ENCODE measurements at places on chromosomes 7 and 10.

GRCh38 chr10:44357023-44357540 is 27.8 kb downstream of the CXCL12 start:
- DNase-seq, result no peak

GRCh38 chr7:111215550-111215949 is 124.6 kb downstream of the LRRN3 start:
- DNase-seq, result no peak

DNA sequence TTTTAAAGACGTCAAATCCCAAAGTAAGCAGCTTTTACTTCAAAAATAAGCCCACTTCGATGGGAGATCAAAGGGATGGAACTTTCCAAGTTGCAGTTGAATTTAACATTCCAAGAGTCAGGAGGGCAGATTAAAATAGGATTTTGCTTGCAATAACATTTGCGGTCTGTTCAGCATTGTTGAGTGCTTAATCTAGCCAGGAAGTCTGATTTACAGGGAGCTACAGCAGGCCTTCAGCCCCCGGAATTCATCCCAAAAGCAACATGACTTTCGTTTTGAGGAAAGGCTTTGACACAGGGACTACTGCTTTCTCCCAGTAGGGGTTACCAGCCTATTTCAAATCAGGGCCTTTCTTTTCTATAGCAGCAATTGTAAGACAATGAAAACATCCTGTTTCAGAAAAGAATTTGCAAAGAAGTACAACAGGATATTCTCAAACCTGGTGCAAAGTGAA is 279.6 kb upstream of the PITRM1 start:
- DNase-seq, result no peak

DNA sequence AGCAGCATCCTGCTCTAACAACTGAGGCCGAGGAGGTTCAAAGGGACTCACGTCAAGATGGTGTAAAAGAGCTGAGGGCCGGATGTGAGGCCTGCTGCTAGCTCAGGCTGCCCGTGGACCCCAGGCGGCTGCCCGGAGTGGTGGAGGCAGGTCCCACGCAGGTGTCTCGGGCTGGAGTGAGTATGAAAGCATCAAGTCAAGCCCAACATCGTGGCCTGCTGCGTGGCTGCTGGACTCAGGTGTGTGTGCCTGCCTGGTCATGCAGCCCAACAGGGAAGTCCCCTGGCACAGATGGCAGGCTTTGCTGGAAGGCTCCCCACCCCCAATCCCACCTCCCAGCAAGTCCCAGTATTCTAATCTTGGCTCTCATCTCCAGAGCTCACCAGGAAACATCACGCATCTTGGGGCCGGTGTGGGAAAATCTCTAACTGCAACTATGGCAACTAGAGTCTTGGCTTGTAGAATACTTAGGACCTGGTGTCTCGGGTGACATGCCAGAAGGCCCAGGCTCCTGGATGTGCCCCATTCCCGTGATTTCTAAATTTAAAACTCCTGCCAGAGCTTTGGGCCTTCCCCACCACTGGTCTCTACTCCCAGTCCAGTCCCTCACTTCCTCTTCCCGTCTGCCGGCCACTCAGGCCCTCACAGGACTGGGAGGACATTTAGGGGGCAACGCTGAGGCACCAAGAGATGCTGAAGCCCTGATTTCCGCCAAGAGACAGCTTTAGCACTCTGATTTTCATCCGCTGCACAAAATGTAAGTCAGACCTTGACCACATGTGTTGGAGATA is 85.9 kb downstream of the PRKAG2 start:
- no peak for DNase-seq

GRCh38 chr7:82263920-82264782 is 179.4 kb downstream of the CACNA2D1 start:
- DNase-seq, result no peak

GRCh38 chr7:33873981-33874750 is 31.2 kb upstream of the BMPER start:
- DNase-seq, result no peak

GRCh38 chr7:2087744-2088143 is 145.0 kb downstream of the MAD1L1 start:
- DNase-seq, result no peak

DNA sequence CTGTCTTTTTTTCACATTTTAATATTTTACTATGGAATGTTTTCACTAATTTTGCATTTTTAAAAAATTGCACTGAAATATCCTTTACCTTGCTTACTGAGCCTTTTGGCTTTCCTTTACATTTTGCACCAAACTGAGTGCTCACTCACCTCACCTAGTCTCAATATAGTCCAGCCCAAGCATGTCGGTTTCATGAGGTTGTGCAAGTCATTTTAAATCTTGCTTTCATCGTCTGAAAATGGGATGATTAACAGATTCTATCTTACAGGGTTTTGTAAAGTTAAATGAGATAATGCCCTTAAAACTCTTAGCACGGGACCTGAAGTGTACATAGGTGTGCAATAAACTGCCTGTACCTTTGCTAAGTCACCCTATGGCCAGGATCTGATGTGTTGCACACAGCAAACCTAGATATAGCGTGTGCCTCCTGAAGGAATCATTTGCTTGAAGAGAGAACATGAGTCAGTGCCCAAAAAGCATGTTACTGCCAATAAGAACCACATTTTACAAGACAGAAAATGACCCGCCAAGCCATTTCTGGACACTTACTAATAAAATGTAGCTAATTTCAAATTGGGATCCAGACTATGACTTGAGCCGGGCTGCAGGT is 199.8 kb downstream of the JCAD start:
- DNase-seq, result no peak

DNA sequence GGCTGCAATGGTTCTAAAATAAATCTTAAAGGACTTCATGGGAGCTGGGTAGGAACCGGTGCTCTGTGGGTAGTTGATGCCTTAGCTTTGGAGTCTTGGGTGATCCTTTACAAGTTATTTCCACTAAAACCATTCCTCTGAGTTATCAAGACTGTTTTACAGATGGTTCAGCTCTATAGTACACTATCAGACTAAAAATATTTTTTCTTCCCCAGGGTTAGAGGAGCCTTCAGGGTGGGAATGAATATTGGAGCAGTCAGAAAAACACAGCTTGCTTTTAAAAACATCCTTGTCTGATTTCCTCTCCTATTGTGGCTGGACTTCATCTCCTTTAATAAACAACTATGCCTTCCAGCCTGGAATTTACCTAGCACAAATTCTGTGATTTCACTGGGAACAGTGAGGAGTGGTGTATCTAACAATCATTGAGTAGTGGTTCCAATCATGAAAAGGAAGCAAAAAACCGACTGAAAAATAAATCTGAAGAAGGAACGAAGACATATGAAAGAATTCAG is 102.6 kb upstream of the AFAP1L2 start:
- DNase-seq, result no peak

- DNase-seq, result no peak
Measured at GRCh38 chr7:120794106-120794729, 63.7 kb downstream of the TSPAN12 start.

DNA sequence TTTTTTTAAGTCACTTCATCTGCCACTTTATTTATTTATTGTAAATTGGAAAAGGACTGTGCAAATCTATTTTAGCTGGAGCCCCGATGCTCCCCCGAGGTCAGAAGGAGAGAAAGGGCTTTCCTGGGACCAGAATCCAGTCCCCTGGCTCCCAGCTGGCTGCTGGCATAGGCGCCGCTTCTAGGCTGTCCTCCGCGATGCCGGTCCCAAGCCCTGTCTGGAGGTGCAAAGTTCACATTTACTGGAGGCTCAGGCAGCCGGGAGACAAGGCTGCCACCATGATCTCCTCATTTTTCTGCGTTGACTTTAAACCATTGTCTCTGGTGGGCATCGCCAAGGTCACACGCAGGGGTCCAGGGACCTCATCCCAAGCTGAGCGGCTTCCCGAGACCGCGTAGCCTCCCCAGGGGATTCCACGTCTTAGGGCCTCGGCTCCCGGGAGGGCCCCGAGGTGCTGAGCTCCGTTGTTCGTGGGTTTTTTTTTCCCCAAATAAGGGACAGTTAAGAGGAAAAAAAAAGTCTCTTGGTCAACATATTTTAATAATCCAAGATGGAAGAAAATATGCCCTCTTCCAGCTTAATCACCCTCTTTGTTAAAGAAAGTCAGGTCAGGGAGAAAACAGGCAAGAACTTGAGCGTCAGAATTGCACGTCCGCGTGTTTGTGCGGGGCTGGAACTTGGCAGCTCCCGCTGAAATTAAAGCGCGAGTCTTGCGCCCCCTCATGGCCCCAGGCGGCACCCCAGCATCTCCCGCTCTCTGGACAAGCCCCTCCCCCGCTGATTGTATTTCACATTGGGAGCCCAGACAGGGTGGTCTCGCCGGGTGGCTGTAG is 11.9 kb downstream of the RGR start:
- DNase-seq, result no peak

DNA sequence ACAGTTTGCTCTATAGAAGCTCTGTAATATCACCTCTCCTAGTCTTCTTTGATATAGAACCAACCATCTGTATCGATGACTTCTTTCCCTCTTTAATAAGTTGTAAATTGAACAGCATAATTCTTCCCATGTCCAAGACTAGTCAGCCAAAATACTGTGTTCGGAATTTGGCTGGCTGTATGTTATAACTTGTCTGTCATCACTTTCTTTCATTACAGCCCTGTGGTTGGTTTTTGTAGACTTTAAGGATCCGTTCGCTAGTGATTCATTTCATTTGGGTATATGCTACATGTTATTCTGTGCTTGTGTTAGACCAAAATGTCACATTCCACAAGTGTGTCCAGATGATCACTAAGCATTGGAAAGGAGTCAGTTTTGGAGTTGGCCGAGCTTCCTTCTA is 155.4 kb upstream of the ITGB1 start:
- DNase-seq, result no peak

DNA sequence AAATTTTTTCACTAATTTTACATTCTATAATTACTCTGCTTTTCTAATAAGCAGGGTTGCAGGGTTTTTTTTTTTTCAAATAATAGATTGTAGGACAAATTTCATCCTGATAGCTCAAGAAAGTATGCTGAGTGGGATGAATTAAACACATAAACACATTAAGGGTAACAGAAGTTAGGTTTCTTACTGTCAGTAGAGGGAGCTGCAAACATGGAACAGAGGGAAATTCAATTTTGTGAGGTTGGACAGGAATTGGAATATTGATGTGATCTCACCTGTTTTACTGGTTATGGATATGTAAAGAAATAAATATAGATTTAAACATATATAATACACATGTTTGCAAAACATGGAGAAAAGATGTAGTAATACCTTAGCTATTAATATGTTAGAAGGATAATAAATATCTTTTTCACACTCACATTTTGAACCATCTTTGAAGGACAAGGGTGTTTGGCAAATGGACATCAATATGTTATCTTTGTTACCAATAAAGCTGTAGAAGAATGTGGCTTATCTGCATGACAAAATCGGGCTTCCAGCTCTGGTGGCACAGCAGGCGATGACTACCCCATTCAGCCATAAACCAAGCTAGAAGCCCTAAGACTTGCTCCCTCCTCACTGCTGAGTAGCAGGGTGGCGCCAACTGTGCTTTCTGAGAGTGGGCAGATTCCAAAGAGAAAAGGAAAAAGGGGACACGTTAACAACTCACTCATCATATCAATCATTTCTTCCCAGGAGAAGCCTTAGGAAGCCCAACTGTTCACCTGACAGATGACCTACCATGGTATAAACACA is 1257.4 kb downstream of the GATA3 start:
- DNase-seq, result no peak

DNA sequence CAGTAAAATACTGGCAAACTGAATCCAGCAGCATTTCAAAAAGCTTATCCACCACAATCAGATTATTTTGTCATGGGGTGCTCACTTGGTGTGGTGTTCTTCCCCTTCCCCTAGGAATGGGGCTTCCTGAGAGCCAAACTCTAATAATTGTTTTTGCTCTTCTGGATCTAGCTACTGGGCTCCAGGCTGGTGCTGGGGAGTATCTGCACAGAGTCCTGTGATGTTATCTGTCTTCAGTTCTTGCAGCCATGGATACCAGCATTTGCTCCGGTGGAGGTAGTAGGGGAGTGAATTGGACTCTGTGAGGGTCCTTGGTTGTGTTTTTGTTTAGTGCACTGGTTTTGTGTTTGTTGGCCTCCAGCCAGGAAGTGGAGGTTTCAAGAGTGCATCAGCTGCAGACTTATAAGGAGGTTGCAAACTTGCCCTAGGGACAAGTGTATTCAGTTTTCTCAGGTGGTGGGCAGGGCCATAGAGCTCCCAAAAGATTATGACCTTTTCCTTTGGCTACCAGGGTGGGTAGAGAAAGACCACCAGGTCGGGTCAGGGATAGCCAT is 308.5 kb upstream of the MAGI2 start:
- no peak for DNase-seq

DNA sequence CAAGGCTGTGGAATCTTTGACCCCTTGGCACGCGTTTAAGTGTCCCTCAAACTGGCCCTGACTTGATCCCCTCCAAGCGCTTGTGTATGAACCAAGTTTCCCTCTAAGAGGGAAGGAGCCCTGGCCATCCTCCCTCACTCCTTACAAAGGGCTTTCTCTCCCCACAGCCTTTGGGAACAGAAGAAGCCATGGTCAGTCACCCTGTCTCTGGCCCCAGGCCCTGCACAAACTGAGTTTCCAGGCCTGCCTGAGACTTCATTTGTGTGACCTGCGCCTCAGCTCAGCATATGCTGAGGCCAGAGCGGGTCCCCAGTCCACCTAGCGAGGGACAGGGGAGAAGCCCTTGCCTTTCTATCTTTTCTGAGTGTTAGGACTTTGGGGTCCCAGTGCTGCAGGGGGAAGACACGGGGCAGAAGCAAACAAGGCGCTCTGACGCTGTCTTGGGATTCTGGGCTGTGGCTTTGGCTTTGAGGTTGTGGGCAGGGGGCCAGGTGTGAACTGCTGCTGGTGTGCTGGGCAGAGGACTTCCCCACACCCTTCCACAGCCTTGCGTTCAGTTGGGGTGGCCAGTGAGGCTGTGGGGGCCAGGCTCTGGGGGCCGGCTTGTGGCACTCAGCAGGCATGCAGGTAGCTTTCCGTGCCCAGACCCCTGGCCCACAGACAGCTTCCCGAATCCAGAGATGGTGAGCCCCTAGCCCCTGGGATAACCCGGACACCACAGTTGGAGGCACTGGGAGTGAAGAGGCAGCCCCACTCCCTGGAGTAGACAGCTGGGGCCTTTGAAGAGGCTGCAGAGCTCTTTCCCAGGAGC is 1.5 kb downstream of the RET start:
- no peak for DNase-seq

DNA sequence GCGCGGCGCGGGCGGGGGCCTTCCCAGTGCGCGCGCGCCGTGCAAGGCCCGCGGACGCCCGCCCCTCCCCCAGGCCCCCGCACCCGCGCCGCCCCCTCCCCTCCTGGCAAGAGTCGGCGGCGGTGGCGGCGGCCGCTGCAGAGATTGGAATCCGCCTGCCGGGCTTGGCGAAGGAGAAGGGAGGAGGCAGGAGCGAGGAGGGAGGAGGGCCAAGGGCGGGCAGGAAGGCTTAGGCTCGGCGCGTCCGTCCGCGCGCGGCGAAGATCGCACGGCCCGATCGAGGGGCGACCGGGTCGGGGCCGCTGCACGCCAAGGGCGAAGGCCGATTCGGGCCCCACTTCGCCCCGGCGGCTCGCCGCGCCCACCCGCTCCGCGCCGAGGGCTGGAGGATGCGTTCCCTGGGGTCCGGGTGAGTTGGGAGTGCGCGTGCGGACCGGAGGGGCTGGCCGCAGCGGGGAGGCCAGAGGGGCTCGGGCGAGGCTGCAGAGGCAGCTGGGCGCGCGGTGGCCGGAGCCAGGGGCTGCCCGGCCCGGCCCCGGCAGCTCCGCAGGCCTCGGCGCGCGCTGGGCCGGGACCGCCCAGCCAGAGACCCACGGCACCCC is at the start of gene BMPR1A:
BMPR1A (plus strand) TSS at position 109 of the 602 bp plus-strand sequence. CDS start 119,400 bp downstream, outside the sequence.
- no peak for DNase-seq
